ENCODE measurements at places on chromosomes 6 and 20.

GRCh38 chr6:144250276-144250675 lies 34.9 kb upstream of the UTRN start:
- DNase-seq: no peak

- no peak for DNase-seq
Observed at GRCh38 chr20:20292472-20292871, 75.4 kb upstream of the INSM1 start.

- DNase-seq: no peak
Observed at GRCh38 chr20:47400685-47401084, 44.2 kb upstream of the ZMYND8 start.

DNA sequence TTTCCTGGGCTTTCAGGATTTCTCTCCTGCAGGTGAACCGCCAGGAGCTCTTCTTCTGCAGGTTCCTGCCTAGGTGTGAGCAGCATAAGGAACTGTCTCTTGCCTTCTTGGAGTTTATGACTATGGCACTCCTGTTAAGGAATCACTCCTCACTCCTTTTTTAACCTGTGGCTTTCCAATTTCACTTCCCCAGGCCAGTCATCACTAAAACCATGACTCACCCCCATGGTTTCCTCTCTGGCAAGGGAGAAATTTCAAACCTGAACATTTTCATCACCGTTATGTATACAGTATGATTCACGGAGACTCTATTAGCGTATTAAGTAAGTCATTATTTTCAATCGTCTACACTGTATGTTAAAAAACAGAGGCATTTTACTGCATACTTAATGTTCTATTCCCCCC lies 78.2 kb upstream of the ARID1B start:
- DNase-seq: no peak

DNA sequence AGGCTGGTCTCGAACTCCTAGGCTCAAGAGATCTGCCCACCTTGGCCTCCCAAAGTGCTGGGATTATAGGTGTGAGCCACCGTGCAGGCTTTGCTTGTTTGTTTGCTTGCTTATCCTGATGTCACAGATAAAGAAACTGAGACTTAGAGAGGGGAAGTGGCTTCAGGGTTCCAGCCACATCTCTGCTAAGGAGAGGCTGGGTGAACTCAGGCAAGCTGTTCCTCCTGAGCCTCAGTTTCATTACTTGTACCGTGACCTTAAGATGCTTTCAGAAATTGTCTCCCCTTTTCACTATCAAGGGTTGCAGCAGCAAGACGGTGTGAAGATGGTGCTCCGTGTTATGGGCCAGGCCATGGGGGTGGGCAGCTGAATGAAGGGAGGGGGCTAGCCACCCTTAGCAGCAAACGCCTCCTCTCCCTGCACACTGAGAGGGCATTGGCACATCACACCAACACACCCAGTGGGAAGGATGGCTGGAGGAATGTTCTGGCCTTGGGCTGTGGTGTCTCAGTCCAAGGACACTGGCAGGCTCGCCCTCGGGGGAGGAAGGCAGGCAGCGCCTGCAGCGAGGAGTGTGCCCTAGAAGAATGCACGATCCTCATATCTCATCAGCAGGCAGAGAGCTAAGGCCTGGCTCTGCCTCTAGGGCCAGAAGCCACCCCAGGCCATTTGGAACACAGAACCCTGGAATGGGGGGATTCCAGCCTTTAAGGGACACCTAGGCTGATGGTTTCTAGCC lies 48.2 kb upstream of the TLDC2 start:
- no peak for DNase-seq

GRCh38 chr6:25311331-25311840 lies 32.2 kb downstream of the CARMIL1 start:
- no peak for DNase-seq

DNA sequence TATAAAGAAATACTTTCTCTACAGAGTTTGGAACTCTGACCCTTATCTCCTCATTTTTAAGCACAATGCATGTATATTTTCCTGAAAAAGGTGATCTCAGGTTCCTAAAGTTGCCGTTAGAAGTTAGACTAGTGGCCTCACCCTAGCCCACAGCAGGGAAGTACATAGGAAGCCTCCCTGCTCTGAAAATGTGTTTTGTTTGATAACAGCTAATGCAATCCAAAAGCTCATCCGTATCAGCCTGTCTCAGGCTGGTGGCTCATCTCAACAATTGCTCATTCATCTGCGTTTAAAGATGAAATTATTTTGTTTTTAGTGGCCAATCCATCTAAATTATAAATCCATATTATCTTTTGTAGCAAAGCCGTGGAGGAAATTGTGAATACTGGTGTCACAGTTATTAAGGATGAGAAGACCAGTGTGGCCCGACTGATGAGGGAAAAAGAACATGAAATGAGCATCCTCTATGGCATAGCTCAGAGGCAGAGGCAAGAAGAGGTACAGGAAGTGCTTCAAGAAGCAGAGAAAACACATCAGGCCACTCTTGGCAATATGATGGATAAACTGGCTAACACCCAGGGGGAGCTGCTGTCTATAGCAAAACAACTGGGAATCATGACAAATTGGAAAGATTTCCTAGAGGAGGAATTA lies 20.1 kb downstream of the C6orf163 start:
- no peak for DNase-seq

GRCh38 chr6:108559884-108560462 lies 744 bp upstream of the FOXO3 start:
- peak; percentile 56 for DNase-seq

DNA sequence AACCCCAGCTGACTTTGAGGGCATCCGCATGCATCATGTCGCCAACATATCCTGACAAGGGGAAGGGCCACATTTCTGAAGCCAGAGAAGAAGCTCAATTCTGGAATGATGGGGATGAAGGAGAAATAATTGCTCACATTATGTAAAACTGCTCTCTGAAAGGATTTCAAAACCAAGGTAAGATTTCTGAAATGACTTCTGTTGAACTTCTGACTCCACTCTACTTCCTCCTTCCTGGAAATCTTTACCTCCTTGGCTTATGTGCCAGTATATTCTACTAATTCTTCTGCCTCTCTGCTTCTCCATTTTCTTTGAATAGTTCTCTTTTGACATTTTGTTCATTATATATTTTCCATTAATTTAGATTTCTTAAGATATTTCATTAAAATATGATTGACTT lies 31.9 kb downstream of the HLA-DPB1 start:
- DNase-seq: no peak

DNA sequence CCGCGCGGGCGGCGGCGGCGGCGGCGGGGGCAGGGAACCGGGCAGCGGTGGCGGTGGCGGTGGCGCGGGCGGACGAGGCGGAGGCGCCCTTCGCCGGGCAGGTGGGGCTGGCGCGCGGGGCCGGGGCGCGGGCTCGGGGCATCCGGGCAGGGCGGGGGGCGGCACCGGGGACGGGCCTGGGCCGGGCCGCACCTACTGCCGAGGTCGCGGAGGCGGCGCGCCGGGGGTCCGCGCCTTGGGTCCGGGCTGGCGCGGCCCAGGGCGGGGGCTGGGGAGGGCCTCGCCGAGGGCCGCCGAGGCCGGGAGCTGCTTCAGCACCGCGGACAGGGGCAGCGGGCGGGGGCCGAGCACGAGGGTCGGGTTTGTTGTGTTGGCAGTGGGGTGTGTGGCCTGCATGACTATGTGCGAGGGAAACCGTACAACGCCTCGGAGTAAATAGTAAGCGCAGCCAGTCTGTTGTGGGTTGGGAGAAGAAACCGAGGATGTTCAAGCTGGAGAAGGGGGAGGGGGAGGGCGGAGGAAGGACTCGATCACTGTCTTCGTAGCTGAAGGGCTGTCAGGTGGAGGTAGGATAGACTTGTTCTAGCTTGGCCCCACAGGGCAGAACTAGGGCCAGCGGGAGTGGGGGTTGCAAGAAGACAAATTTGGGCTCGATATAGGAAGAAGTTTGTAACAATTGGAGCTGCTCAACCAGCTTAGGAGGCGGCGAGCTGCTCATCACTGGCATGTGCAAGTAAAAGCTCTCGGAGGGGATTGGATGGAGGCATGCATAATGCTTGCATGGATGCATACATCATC lies 593 bp downstream of the MMP24 start:
- no peak for DNase-seq

DNA sequence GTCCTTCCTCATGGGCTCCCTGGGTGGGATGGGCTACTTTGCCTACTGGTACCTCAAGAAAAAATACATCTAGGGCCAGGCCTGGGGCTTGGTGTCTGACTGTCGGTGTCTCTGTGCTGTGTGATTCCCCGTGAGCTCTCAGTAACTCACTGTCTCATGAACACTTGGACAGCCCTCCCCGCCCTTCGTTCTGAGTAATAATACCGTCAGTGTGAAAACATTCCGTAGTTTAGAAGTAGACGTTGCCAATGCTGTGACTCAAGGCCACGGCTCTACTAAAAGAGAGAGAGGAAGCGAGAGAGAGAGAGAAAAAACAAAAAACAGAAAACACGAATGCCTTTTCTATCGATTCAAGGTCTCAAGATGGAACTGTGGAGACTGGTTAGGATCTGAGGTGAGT lies 31.8 kb downstream of the FITM2 start:
- DNase-seq: no peak

DNA sequence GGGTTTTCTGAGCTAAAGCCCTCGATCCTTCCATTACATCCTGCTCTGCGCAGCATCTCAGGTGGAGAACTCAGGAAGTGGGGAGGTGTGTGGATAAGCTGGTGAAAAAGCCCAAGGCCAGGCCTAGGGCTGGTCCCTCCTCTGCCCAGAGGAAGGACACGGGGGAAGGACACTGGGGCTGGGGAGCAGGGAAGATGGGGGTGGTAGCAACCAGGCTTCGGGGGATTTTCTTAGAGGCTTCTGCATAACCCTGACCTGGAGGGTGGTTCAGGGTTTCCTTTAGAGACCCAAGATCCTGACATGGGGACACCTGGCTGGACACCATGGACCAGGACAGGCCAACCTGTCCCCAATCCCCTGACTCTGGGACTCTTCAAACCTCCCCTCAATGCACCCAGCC lies 37.9 kb downstream of the SUN5 start:
- no peak for DNase-seq

DNA sequence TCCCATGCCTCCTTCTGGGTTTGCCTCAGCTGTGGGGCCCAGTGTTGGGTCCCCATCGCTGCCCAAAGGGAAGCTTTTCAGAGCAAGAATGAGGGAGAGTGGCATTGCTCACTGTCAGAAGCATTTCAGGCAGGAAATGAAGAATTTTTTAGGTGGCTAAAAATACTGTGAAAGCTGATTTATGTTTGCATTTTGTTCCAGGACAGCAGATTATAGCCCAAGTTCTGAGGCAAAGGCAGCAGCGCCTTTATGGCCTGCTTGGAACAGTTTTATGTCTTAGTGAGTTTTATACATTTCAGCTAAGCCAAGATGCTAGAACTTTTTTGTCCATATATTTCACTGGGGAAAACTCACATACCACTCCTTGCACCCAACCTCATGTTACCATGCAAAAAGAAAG lies 4.3 kb upstream of the CCDC167 start:
- DNase-seq: no peak

- DNase-seq: no peak
Observed at GRCh38 chr6:145789443-145789842, 25.2 kb downstream of the FBXO30 start.

DNA sequence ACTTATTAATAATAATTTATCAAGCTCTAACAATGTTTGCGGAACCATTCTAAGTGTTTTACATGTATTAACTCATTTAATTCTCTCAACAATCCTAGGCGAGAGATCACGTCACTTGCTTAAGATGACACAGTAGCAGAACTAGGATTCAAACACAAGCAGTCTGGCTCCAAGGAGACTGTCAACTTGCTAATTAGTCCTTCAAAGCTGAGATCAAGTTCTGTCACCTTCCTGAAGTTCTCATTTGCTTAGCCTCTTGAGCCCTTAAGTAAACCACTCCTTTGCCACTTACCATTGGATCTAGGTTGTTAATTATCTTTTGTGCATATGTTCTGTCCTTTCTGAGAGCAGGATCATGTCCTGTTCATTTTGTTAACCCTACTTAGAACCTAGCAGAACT lies 14.1 kb downstream of the FKBP5 start:
- no peak for DNase-seq

DNA sequence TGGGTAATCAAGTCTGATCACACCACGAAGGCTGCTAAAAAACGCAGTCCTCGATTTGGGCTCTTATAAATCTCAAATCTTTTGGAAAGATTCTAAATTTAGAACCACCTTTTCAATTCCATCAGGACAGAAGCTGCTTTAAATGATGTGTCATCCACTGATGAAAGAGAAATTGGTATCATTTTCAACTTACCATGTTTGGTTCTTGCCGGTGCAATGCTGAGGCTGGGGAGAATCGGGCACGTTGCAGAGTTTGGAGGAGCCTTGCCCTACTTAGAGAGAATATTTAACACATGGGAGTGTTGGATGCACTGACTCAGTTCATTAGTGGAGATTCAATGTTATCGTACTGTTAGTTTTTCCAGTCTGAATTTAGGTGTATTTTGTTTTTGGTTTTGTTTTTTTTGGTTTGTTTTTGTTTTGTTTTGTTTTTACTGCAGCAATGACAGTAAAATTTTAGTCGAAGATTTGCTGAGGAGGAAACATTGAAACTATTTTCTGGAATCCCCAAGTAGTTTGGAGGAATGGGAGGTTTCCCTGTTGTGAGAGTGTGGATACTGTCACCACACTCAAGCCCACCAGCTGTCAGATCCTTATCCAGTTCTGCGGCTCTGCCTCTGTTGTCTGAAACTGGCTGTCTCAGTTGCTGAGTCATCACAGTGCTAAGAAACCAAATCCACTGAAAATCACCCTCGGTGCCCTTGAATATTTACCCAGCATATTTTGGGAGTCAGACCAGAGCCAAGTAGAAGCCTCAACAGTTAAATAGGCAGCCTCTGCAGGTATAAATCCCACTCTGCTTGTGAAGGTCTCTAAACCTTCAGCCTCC lies 497.0 kb downstream of the BTBD3 start:
- no peak for DNase-seq

GRCh38 chr6:48486876-48487275 lies 375.9 kb upstream of the PTCHD4 start:
- DNase-seq: no peak

DNA sequence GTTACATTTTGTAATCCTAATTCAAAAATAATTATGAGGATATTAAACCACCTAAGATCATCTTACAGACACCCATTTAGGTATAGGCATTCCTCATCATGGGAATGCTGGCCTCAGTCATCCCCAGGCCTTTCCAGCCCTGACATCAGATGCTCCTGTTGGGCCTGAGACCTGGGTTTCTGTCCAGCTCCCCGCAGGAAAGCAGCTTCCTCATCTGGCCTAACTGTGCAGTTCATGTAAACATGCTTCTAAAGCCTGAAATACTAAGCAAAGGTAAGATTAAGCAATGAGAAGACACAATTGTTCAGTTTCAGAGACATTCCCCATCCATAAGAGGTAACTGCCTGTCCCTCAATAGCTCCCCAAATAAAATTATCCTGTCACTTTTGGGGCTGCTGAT lies 19.0 kb downstream of the ETV7 start:
- DNase-seq: no peak

DNA sequence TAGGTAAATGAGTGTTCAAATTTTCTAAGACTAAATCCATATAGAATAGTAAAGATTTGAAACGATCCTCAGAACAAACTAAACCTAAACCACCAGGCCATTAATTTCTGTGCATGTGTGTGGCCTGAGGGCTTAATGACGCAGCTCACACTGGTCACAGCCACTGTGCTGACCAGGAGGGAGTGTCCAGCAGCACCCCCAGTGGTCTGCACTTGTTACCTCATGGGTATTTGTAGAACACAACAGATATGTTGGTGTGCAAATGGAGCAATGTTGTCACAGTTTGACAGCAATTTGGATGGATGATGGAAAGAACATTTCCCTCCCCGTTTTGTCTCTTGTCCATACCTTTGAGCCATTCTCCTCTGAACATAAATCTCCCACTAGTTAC lies 122.4 kb upstream of the EXOC2 start:
- DNase-seq: no peak

GRCh38 chr20:33862709-33863403 lies 51.7 kb downstream of the CHMP4B start:
- no peak for DNase-seq

GRCh38 chr6:143741480-143741879 lies 63.7 kb downstream of the PHACTR2 start:
- no peak for DNase-seq

- DNase-seq: no peak
Observed at GRCh38 chr6:42148058-42148457, 5.6 kb upstream of the C6orf132 start.
